Head of caudate nucleus (tissue), 42 donors: ENCODE measurements at places on chromosomes 1 and 21.

DNA sequence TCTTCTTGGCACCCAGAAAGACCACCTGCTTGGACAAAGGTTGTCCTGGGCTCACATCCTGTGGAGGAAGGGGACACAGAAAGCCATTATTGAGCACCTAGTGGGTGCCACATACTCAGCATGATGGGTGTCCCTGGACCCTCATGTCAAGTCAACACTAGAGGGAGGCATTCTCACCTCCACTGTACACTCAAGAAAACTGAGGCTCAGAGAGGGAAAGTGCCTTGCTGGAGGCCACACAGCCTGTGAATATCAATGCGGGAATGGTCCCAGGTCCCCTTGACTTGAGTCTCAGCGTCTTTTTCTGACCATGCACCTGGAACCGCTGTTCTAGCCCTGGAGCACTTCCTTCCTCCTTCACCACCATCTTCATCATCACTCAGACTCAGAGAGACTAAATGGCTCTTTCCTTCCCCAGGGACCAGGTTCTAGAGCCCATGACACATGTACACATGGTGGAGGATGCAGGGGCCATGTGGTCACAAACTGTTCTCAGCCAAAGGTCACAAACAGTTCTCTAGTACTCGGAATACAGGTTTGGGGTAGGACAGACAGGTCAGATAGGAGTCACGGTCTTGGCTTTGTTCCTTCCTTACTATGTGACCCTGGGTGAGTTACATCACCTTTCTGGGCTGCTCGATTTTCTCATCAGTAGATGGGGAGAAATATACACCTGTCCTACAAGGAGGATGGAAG, 89.2 kb upstream of the WNT4 start:
- no peak for DNase-seq

DNA sequence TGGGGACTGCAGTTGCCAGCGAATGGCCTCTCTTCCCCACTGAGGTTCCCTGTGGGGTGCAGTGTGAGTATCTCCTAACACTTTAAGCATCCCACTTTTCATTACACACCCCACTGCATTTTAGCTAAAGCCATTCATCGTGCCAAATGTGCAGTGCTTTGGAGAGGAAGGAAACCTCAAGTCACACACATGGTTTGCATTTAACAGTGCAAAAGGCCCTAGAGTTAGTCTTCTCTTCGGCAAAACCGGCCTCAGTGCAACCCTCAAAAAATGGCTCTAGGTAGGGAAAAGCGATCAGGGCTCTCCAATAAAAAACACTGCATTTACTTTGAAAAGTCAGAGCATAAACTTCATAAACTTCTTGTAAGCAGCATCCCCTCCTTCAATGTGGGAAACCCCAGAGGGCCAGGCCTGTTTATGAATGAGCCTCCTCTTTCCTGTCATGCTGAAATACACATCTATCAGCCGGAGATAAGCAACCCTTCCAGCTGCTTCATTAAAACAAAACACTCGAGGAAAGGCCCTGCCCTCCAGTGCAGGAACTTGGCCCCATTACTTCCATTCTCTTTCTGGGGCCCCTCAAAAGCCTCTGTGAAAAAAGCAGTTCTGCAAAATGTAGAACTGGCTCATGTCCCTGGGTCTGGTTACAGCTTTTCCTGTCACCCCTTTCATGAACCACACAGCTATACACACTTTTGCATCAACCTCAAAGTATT, 184.0 kb downstream of the CDC7 start:
- DNase-seq = no peak

DNA sequence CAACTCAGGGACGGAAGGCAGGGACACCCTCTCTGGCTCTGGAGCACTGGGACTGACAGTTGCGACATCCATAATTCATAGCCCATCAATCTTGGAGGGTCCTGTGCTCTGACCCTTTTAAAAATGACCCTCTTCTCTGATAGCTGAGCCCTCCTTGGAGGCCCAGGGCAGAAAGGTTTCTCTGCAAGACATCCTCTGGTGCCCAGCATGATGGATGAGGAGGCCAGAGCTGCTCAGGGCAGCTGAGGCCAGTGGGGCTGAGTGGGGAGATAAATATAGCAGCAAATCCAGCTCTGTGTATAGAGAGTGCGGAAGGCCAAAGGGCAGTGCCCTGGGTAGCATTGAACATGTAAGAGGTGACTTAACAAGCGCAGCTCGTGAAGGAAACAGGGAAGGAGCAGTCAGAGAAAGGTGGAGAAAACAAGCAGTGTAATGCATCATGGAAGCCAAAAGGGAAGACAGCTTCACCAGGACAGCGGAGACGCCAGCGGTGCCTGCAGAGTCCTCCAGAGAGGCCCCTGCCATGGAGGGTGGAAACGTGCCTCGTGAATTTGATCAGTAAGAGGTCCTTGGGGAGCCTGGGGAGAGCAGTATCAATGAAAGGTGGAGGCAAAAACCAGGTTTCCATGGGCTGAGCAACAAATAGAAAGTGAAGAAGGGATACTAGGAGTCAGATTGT, 50.4 kb upstream of the FMOD start:
- no peak for DNase-seq

DNA sequence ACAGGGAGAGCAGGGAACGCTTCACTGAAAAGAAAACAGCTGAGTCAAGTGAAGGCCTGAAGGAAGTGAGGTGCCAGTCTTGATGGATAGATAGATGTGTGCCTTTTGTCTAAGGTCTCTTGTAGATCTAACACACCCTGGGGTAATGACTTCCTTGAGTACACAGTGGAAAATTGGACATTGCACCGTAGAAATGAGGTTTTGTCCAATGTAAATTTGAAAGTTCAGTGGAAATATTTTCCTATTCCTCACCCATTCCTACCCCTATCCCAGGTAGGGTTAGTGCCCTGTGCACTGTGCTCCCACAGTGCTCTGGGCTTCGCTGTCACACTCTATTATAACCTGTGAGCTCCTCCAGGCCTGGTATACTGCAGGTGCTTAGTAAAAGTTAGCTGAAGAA, 24.3 kb downstream of the ZMYND12 start:
- DNase-seq = no peak

DNA sequence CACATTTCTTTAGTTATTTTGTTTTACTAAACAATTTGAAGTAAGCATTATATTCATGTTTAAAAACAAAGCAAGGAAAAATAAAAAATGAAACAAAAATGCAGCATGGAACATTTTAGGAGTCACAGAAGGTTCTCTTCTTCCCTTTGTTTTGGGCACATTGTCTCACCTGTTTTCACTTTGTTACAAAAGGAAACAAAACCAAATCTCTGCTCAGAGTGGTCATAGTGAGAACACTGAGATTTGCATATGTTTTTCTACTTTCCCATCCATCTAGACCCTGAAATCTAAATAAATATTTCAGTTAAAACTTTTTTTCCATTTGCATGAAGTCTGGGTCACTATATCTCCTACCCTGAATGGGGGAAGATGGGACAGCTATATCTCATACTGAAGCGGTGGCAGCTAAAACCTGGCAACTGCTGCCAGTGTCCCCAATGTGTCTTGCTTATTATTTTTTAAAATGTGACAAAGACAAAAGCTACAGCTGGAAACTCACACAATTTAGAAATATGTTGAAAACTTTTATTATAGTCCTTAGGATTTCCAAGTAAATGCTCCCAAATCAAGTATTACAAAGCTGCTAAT, 3.5 kb downstream of the EXOC8 start:
- no peak for DNase-seq

GRCh38 chr1:10969267-10969970, 43.0 kb upstream of the TARDBP start:
- DNase-seq = no peak

- DNase-seq = no peak
These were observed 605 bp upstream of the RABGGTB start for GRCh38 chr1:75785320-75785982.

- no peak for DNase-seq
These were observed 68.5 kb upstream of the TRAPPC10 start for GRCh38 chr21:43943512-43944077.

DNA sequence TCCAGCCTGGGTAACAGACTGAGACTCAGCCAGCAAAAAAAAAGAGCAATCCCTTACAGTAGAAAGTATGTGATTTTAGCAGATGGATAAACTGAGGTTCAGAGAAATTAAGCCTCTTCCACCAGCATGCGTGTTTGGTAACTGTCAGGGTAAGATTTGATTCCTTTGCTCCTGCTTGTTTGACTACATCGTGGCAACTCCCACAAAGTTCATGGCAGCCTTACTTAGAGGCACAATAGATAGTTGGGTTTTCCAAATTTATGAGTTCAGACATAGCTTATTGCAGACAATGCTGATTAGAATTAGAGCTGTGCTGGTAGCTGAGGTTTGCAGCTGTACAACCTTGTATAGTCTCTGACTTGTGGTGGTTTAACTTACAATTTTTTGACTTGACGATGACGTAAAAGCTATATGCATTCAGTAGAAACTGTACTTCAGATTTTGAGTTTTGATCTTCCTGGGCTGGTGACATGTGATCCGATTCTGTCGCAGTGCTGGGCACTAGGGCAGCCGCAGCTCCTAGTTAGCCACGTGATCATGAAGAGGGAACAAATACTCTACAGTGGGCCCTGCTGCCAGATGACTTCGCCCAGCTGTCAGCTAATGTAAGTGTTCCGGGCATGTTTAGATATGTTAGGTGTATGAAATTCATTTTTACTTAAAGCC, 167.8 kb downstream of the DHRS3 start:
- DNase-seq = peak; percentile 65

DNA sequence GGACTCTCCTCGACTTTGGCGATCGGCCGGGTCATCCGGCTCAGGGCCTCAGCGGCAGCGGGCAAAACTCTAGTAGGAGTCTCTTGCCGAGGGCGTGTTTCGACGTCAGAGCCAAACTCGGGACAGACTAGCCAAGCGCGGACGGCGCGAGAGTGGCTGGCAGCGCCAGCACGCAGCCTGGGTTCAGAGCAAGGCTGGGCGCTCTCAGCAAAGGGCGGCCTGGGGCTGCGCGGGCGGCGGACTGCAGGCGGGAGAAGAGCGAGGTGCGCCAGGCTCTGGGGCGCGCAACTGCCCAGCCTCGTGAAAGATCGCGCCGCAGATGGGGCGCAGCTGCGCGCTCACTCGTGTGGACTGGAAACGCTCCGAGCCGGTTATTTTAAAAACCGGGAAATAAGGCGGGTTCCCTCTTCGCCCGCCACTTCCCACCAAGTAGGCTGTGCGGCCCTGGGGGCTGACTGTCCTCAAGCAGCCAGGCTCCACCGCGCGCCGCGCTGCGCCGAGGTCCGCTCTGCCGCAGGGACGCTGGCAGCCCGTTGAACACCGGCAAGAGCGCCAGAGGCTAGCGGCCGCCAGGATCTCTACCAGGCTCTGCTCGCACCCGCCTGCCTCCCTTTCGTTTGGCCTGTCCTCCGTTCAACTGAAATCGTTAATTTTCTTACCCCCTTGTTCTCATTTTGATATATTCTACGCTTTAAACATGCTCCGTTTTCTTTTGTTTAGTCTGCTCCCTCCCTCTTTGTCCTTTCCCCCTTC, 2.4 kb downstream of the ALX3 start:
- DNase-seq = no peak

DNA sequence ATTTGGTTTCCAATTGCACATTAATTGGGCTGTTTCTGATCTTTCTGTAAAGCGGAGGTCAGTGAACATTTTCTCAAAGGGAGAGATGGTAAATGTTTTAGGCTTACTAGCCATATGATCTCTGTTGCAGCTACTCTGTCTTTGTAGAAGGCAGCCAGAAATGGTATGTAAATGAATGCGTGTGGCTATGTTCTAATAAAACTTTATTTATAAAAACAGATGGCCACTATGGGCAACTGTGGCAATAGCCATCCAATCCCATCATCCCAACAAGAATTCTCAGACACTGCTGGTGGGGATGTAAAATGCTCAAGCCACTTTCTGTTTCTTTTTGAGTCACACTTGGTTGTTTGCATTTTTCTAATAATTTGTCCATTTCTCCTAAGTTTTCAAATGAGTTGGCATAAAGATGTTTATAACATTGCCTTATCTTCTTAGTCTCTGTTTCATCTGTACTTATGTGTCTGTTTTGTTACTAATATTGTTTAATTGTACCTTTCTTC, 448.8 kb upstream of the VAMP3 start:
- DNase-seq = no peak

- DNase-seq = peak; percentile 79
These were observed 543 bp upstream of the EPHB2 start for GRCh38 chr1:22709891-22710700.

- DNase-seq = no peak
These were observed 264.0 kb upstream of the DPYD start for GRCh38 chr1:98184856-98185255.

DNA sequence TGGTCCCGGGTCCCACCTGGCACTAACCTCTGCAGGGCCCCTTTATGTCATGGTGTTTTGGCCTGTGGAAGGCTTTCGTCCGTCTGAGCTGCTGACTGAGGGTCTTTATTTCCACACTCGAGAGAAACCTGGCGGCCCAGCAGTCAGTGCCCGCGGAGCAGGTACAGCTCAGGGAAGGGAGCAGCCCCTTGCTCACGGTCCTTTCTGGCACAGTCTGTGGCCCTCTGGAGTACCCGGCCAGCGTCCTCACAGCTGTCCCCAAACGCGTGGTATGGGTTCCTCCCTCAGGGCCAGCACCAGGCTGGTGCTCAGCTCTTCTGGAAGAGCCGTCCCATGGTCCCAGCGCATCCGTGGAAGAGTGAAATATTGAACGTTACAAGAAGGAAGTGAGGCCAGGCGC, 24.3 kb downstream of the SKI start:
- DNase-seq = no peak

GRCh38 chr1:174839211-174839610, 160.5 kb upstream of the CACYBP start:
- DNase-seq = no peak

GRCh38 chr1:158494796-158495195, 22.8 kb downstream of the OR10R2 start:
- no peak for DNase-seq

GRCh38 chr1:158101927-158102326, 78.8 kb upstream of the CD1D start:
- DNase-seq = no peak

GRCh38 chr1:117301901-117302300, 65.3 kb upstream of the MAN1A2 start:
- DNase-seq = no peak

GRCh38 chr1:168116327-168116799, 20.4 kb downstream of the GPR161 start:
- DNase-seq = no peak

DNA sequence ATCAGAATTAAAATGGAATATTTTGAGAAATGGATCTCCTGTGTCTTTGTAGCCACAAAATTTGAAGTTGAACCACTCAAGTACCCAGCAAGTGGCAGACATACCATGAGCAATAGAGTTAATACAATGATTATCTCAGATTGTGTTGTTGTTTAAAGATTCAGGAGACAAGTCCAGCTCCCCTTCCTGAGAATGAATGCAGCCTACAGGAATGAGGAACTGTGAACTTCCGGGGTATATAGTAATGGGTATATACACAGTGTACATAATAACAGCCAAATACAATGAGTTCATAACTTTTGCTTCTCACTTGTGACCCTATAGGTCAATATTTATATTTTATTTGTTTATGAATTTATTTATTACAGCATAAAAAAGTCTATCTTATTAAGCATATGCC, 445.0 kb downstream of the SETD4 start:
- no peak for DNase-seq
